Pons (tissue), 1 donor: ENCODE measurements at places on chromosomes 16 and 17.

DNA sequence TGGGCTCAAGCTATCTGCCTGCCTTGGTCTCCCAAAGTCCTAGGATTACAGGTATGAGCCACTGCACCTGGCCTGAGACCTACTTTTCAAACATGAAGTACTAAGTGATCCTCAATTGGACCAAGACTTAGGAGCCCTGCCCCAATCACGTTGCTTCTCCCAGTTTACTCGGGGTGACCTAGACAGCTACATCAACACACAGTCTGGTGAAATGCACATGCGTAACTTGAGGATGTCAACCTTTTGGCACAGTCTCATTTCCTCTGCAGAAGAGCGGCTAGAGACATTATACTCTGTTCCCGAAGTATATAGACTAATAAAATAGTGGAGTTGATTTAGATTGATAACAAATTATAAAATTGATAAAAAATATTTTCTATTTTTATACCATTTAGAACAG, 17.1 kb downstream of the FTO start:
- DNase-seq, result no peak

- no peak for DNase-seq
These were observed 19.3 kb downstream of the DBNDD1 start for GRCh38 chr16:89999831-90000574.

GRCh38 chr16:89122322-89122851, 28.7 kb downstream of the ACSF3 start:
- no peak for DNase-seq

- DNase-seq, result no peak
These were observed 8.7 kb upstream of the MEAK7 start for GRCh38 chr16:84513123-84513522.

- DNase-seq, result no peak
These were observed 348.1 kb downstream of the FOXL1 start for GRCh38 chr16:86926181-86927094.

- no peak for DNase-seq
These were observed 491 bp downstream of the USP7 start for GRCh38 chr16:8963010-8963820.

GRCh38 chr16:30649725-30650368, 913 bp upstream of the PRR14 start:
- peak; percentile 37 for DNase-seq
